ENCODE measurements at places on chromosomes 3 and 15.

- no peak for DNase-seq
Observed at GRCh38 chr15:60419753-60420152, 22.0 kb upstream of the ANXA2 start.

GRCh38 chr3:100150473-100150872 is 36.2 kb upstream of the FILIP1L start:
- no peak for DNase-seq

DNA sequence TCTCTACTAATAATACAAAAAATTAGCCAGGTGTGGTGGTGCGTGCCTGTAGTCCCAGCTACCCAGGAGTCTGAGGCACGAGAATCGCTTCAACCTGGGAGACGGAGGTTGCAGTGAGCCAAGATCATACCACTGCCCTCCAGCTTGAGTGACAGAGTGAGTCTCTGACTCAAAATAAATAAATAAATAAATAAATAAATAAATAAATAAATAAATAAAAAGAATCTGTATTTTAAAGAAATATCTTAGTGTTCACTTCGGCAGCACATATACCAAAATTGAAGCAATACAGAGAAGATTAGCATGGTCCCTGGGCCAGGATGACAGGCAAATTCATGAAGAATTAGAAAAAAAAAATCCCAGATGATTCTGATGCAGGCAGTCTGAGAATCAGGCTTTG is 51.9 kb downstream of the ROBO2 start:
- no peak for DNase-seq

DNA sequence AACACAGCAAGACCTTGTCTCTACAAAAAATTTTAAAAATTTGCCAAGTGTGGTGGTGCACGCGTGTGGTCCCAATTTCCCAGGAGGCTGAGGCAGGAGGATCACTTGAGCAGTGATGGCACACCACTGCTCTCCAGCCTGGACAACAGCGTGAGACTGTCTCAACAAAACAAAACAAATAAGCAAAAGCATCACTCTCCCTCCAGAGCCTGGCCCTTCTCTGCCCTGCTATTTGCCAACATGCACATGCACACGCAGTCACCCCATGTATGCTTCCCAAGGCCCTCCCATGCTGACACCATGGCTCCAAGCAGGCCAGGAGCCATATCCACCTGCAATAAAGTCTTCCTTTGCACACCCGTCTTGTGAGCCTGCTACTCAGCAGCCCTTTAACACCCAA is 2.1 kb downstream of the KIF9 start:
- DNase-seq, result no peak

GRCh38 chr15:85768595-85769168 is 26.0 kb downstream of the KLHL25 start:
- no peak for DNase-seq

DNA sequence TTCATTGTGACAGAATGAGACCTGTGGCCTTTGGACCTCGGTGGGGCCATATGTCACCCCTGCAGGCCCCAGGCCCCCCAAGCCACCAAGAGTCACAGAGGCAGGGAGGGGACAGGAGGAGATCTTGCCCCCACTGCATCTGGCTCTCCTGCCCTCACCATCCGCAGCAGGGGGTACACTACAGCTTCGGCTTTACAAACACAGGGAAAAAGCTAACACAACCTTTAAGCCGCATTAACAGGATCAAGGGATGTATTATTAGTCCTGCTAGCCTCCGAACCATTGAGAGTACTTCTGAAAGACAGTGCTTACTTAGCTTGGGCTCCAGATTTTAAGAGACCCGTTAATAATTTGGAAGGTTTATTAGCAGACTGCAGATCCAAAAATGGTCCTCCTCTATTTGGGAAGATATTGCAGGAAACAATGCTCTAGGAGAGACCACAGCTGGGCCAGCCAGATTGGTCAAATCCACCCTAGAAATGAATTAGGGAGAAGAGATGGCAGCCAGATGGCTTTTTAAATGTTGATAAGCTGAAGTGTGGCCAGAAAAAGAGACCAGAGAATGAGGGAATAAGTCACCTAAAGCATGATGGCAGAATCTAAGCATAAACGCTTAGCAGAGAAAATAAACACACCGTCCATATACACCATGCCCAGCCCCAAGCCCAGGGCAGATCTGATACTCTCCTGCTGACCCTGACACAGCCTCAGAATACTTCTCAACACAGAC is 31.5 kb downstream of the SRGAP3 start:
- DNase-seq, result no peak

DNA sequence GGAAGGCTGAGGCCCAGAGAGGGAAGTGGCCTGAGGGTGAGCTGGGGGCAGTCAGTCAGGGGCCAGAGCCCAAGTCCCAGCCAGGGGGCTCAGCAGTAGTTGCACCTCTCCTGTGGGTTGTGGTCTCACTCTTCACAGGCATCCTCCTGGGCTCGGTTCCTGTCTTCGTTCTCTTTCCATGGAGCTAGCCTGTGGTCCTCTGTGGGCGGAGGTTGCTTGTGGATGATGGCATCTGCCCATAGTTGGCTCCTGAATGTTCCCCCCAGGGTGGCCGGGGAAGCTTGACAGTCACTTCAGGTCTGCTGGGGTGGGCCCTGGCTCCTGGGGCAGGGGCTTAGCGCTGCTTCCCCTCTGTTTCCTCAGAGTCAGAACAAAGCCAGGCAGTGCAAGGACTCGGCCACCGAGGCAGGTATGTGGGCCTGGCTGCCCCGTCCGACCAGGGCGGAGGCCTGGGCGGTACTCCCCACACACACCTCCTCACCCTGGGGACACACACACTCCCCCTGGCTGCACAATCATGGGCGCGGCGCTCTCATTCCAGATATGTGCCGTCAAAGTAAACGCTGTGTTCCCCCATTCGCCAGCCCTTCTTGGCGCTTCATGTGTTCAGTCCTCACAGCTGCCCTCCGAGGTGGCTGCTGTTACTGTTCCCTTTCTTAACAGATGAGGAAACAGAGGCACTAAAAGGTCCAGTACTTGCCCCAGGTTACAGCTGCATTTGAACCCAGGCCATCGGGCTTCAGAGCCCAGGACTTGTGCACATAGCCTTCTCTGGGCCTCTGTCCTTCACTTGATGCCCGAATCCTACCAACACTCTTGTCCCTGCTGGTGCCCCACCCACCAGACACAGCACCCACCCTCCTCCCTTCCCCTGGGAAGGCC is 34.5 kb downstream of the PSTPIP1 start:
- no peak for DNase-seq

DNA sequence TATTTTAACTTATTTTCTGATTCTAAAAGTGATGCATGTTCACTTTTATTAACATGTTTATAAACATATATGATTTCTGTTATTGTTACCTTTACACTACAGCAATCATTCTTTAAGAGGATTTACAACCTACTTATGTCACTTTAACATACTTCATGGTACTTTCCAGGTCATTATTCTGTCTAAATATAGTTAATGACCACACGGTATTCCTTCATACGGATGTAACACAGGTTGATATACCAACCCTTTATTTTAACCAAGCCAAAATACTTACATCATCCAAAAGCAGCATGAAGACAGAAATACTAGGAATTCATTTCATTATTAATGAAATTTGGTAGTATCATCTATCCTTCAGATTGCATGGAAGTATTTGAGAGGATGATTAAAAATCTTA is 18.6 kb downstream of the PIK3R4 start:
- DNase-seq, result no peak

DNA sequence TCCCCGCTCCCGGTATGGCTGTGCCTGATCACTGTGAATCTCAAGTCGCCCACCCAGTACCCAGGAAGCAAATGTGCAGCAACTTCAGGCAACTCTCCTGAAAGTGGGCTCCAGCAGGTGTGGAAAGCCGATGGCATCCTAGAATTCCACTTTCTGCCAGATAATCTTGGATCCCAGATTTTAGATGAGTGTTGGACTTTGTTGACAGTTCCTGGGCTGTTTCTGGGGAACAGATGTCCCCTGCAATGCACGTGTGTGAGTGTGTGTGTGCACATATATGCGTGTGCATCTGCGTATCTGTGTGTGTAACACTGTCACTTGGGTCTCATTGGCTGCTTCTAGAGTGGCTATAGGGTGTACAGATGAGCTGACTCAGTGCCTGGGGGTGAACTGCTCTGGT is 59.0 kb downstream of the FEM1B start:
- DNase-seq, result no peak

- no peak for DNase-seq
Observed at GRCh38 chr3:98805571-98805970, 42.4 kb downstream of the ST3GAL6 start.

DNA sequence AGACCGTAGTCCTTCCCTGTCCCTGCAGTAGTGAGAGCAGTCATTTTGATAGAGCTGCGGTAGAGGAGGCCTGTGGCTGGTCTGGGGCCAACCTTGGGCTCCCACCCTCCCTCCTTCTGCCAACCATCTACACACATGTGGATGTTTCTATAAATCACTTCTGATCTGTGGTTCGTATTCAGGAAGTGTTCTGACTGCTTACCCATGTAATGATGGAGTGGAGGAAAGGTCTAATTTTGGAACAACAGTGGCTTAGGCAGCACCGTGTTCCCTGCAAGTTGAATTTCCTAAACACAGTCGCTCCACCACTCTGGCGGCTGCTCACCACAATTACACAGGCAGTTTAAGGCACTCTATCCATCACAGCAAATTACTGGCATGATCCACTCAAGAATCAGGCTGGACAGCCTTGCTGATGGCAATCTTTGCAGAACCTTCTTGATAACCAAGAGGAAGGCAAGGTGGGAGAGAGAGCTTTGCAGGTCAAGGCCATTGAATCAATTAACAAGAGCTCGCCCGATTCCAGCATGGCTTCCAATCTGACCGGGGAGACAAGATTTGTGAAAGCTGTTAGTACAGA is 104.7 kb upstream of the VEPH1 start:
- no peak for DNase-seq

- DNase-seq, result no peak
Observed at GRCh38 chr3:177284383-177284881, 87.2 kb upstream of the TBL1XR1 start.

GRCh38 chr3:13194285-13195209 is 121.3 kb upstream of the IQSEC1 start:
- DNase-seq, result no peak

DNA sequence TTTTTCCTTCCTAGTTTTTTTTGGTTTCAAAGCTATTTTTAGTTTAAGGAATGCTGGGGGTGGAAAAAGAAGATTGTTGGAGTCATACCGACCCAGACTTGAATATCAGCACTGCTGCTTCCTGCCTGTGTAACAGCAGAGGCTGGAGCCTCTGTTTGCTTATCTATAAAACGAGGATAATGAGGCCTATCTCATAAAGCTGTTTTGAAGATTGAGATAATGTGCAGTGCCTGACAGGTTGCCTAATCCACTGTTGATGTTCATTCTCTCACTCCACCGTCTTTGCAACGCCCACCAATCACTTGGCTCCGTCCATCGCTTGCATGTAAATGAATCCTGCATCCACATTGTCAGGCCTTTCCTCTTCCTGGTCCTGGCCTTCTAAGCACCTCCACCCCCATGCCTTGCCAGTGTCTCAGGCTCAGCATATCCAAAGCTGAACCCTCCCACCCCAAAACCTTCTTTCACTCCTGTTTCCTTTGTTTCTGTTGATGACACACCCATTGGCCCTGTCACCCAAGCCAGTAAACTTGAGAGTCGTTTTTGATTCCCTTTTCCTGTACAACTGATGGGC is 94.9 kb downstream of the MEX3B start:
- no peak for DNase-seq

Data from stimulated activated CD4-positive, alpha-beta T cell treated with anti-CD3 and anti-CD28 coated beads, TNF-alpha, amount 100 ng/mL, for 1 hour (primary cell).